ENCODE measurements at places on chromosomes 12 and 14.

DNA sequence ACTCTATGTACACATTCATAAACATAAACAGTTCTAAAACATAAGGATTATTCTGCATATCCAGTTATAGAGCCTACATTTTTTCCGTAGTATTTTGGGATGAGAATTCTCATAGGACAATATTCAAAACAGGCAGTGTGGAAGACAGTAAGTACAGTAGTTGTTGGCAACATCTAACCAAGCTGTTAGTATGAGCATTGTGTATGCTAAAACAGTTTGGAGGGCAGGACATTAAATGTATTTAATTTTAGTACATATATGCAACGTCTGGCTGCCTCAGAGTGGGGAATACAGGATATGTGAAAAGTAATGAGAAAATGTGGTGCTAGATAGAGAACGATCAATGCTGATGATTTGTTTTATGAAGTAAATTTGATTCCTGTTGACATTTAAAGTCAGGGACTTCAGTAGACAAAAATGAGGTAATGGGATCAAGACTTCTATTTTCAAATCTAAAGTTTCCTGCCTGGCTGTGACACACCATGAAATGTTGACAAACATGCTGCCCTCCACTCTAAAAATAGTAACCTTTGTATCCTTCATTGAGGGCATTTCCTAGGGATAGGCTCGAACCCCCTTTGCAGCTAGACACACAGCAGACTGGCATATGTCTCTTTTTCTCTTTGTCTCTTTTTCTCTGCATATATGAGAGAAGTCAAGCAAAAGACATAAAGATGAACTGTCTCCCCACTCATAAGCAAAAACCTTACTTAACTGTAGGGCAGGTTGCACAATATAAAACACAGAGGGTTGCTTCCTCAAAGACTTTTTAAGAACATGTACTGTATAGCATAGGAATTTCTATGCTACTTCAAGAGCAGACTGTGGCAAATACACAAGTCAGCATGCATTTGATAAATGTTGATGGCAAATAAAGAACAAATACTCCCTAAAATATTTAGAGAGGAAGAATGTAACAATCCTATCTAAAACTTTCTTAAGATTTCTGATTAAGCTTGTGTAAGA is 75.5 kb upstream of the GTF2A1 start:
- DNase-seq = no peak

- DNase-seq = no peak
Measured at GRCh38 chr14:95489214-95490137, 27.0 kb downstream of the SYNE3 start.

GRCh38 chr14:89524990-89525667 is 108.1 kb upstream of the FOXN3 start:
- no peak for DNase-seq

DNA sequence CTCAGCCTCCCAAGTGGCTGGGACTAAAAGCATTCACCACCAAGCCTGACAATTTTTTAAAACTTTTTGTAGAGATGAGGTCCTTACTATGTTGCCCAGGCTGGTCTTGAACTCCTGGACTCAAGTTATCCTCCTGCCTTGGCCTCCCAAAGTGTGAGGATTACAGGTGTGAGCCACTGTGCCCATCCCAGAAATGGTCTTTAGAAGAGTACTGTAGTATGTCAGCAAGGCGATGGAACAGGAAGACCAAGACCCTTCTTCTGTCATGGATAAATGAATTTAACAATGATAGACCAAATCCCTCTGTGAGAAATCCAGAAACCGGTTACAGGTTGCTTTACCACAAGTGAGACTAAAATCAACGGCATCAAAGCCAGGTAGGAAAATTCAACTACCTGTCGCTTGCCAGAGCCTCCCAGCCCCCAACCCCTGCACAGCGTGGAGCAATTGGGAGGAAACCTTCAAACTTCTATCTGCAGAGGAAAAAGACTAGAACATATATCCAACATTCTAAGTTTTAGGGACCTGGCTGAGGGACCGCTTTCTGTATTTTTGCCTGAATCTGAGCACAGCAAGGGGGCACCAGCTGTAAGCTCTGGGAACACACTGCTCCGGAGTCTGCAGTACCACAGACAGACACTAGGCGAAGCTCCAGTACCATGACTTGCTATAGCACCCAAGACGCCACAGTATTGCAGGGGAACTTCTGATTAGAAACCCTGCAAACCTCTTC is 51.3 kb downstream of the CPSF6 start:
- peak; percentile 82 for DNase-seq

GRCh38 chr14:60153991-60154390 is 11.2 kb downstream of the DHRS7 start:
- no peak for DNase-seq

- DNase-seq = no peak
Measured at GRCh38 chr12:47534695-47535094, 171.1 kb downstream of the RPAP3 start.

DNA sequence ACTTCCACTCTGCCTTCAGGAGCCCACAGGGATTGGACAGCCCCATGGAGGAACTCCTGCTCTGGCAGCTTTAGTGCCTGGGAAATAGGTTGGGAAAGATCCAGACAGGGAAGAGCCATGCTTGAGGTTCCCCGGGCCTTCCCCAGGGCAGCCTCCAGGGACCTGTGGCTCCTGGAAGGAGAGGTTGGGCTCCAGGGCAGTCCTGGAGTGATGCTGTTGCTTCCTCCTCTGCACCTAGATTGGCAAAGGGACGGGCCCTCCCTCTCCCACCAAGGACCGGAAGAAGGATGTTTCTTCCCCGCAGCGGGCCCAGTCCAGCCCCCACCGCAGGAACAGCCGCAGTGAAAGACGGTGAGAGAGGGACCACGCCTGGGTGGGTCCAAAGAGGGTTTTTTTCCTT is 16.5 kb downstream of the VASH1 start:
- DNase-seq = peak; percentile 7

DNA sequence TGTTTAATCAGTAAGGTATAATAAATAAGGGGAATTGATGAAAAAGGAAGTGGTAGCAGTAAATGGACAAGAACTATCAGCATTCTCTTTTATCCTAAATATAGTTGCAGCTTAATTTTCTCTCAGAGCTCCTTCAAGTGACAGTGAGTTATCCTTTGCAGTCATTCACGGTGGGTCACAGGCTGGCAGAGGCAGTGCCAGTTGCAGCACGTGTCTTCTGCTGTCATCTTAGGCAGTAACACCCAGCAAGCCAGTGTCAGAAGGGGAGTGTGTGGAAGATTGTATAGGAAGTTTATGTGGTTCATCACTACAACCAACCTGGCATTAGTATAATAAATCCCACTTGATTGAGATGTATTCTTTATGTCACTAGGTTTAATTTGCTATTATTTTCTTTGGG is 170.0 kb downstream of the CCDC91 start:
- no peak for DNase-seq

- peak; percentile 32 for DNase-seq
Measured at GRCh38 chr12:111368291-111368787, 556 bp downstream of the PHETA1 start.

DNA sequence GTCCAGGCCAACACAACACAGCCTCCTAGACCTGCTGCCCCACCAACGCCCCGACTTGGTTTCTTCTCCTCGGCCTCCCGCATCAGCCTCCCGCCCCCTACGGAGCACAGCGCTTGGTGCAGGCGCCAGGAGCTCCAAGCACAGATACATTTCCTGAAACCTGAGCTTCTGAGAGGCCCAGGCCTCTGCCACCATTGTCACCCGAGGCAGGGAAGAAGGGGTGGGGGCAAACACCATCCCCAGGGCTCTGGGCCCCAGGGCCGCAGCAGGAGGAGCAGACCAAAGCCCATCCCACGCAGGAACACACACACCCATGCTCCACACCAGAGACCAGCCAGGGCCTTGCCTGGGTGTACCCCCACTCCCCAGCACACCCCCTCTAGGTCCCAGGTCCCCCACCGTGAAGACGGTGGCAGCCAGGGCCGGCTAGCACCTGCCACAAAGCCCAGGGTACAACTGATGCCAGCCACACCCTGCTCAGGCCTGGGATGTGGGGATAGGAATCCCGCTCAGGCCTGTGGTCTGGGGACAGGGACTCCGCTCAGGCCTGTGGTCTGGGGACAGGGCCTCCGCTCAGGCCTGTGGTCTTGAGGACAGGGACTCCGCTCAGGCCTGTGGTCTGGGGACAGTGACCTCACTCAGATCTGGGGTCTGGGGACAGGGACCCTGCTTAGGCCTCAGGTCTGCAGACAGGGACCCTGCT is 5.4 kb downstream of the JAG2 start:
- DNase-seq = no peak

GRCh38 chr12:69059465-69060457 is 126.8 kb upstream of the CPM start:
- peak; percentile 59 for DNase-seq

GRCh38 chr12:11668611-11669010 is 19.1 kb downstream of the ETV6 start:
- DNase-seq = no peak
